Cardiac fibroblast (primary cell): ENCODE measurements at places on chromosomes 2 and 18.

- peak; percentile 88 for DNase-seq
Measured at GRCh38 chr2:193837111-193837738, 1642.5 kb upstream of the TMEFF2 start.

- DNase-seq = no peak
Measured at GRCh38 chr2:68768461-68768860, 33.9 kb downstream of the ARHGAP25 start.

GRCh38 chr2:1750933-1751766 is 6.8 kb upstream of the PXDN start:
- DNase-seq = peak; percentile 89

DNA sequence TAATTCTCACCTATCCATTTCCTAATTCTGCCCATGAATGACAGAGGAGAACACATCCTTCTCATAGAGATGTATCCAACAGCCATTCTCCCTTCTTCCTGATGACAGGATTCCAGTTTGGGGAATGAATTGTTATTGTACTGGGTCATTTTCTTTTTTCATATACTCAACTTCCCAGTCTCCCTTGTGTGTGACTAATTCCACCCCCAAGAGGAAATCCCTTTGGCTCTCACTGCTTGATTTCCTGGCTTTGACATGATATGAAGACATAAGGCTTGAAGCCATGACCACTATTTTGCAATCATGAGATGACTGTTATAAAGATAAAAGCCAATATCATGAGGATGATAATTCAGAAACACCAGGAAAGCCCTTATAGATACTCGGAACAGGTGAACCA is 384.7 kb upstream of the ACVR2A start:
- DNase-seq = peak; percentile 72

DNA sequence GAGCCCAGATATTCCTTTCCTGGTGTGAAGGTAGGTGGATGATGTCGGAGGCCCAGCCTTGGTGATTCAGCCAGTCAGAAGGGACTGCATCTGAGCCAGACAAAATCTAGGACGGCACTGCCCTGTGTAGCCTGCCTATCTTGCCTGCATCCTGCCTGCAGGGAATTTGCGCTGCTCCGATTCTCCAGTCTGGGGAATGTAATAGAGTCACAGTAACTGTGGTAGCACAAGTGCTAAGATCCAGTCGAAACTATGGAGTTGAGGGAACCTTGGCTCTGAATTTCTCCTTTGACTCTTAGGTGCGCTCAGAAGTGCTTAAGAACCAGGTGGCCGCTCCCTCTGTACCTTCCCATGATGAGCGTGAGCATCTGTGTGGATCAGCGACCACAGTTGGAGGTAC is 15.9 kb downstream of the IL36B start:
- no peak for DNase-seq

GRCh38 chr18:7603259-7604000 is 36.3 kb downstream of the PTPRM start:
- DNase-seq = no peak

- DNase-seq = no peak
Measured at GRCh38 chr18:44840058-44840790, 159.5 kb downstream of the SETBP1 start.

- DNase-seq = no peak
Measured at GRCh38 chr2:82340578-82341053, 2036.1 kb upstream of the LRRTM1 start.

DNA sequence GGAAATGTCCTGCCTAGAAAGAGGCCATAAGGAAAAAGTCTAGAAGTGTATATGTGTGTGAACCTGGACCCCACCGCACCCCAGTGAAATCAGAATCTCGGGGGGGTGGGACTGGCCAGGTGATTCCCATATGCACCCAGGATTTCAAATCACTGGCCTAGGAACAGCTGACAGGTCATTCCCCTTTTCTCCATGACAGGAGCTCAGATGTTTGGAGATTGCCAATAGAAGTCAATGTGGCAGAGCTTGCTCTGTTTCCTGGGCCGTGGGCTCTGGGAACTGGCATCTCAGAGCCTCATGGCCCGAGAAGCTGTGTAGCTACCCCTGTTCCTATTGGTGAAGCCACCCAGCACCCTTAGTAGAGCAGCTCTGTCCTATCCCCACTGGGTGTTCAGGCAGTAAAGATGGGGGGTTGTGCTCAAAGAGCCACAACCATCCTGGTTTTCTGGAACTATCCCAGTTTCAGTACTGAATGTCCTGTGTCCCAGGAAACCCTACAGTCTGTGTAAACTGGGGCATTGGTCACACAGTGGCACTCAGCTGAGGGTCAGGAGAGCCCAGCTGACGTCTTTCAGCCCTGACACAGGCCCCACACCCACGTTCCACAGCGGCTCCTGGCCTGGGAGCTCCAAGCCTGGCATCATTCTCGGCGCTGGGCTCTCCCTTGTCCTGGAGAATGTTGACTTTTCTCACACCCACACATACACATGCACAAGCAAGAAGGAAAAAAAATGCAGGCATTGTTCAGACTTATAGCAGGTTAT is 18.9 kb downstream of the GNLY start:
- peak; percentile 65 for DNase-seq

GRCh38 chr2:104523921-104524320 is 330.0 kb upstream of the POU3F3 start:
- DNase-seq = no peak

DNA sequence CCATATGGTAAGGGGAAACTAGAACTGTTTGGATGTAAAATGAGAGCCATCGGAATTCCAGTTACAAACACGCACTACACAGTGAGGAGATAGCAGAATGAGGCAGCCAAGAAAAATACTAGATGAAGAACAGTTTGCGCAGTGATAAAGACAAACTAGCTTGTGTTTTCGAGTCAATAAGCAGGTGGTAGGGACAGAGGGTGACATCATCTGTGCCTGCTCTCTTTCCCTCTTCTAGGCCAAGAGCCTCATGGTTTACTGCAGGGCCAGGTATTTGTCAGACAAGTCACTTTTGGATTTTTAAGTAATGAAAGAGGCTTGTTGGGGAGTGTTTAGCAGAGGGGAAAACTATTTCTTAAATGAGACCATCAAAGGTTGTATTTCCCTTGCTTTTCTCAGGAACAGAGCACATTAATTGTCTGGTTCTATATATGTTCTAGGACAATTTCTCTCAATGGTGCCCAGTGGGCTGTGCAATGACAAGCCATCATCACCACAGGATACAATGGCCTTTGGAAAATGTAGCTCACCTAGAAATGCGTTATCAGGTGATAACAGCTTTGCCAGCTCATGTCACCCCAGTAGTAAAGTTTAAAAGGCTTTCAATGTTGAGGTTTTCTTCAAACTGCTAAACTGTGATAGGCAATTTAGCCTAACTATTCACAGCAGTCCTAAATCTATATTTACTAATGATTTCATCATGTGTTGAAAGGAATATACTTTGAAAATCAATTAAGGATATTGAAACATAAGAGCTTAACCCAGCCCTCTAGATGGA is 1210.3 kb upstream of the ZEB2 start:
- no peak for DNase-seq

DNA sequence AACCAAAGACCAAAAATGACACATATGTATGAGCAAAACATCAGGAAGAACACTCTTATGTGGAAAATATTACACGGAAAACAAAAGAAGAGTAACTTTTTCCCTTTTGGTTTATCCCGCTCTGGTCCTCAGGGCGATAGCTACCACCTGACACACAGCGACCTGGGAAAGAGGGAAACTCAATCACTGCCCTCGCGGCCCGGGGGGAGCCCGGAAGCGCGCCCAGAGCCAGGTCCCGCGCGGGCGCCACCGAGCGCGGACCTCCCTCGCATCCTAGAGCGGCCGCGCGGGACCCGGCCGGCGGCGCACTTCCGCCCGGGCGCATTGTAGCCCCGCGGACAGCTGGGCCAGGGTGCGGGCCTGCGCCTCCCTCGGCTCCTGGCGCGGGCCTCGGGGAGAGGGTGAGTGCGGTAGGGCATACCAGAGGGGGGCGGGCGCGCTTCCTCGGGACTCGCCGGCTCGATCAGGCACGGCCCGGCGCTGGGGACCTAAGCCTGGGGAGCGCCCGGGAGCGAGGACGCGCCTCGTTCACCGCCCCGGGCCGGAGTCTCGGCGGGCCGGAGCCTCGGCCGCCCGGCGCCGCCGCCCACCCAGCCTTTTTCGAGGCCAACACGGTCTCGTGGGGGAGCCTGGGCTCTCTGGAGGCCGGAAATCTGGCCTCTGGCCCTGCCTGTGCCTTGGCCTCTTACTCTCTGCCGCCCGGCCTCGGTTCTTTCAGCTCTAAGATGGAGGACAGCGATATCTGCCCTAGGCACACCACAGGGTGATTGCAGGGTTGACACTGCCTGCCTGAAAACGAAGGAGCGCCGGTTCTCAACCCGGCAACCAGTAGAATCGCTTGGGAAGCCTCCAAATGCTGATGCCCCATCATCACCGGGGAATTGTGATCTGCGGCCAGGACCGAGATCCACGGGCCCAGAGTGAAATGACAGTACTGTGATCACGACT is at the start of gene ELAC1:
Gene ELAC1, plus strand, starts transcription at position 327 of the 948 bp plus-strand sequence. CDS start 6,365 bp downstream, outside the sequence.
- DNase-seq = peak; percentile 75

DNA sequence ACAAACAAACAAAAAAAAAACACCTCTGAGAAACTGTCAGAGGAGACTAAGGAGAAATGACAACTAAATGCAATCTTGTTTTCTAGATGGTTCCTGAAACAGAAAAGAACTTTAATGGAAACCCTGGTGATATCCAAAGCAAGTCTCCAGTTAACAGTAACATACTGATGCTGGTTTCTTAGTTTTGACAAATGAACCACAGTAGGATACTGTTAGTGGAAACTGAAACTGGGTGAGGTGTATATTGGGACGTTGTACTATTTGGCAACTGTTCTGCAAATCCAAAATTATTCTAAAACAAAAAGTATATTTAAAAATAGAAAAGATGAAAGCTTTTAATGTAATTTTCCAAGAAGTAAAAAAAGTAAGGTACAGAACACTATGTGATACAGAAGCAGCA is 11.4 kb downstream of the SESTD1 start:
- no peak for DNase-seq

- DNase-seq = no peak
Measured at GRCh38 chr2:118103951-118104940, 16.0 kb downstream of the INSIG2 start.

- DNase-seq = no peak
Measured at GRCh38 chr2:10235909-10236550, 66.7 kb upstream of the HPCAL1 start.

DNA sequence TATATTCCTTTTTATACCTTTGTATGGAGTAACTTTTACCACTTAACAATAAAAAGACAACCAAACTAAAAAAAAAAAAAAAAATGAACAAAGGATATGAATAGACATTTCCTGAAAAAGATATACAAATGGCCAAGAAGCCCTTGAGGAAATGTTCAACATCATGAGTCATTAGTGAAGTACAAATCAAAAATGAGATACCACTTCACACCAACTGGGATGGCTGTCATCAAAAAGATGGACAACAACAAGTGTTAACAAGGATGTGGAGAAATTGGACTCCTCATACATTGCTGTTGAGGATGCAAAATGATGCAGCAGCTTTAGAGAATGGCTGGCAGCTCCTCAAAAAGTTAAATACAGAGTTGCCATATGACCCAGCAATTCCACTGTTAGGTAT is 22.6 kb upstream of the SCYGR2 start:
- peak; percentile 26 for DNase-seq

GRCh38 chr2:134406736-134407135 is 152.9 kb downstream of the MGAT5 start:
- no peak for DNase-seq

GRCh38 chr18:9334973-9335696 is 562 bp downstream of the TWSG1 start:
- DNase-seq = peak; percentile 45

DNA sequence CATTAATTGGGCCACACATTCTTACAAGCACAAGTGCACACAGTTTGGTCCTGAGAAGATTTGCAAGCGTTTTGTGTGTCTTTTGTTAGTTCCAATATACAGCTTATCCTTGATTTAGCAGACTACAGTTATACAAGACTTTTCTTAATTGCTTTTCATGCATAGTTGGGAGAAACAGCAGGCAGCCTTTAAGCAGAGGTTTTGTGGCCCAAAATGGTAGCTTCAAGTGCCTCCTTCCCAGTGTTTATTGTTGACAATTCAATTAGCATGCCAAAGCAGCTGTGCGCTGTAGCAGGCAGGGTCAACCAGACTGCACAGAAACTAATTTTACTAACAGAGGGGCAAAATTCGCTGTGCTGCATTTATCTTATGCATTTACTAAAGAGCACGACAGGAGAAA is 47.5 kb downstream of the FRZB start:
- DNase-seq = no peak

DNA sequence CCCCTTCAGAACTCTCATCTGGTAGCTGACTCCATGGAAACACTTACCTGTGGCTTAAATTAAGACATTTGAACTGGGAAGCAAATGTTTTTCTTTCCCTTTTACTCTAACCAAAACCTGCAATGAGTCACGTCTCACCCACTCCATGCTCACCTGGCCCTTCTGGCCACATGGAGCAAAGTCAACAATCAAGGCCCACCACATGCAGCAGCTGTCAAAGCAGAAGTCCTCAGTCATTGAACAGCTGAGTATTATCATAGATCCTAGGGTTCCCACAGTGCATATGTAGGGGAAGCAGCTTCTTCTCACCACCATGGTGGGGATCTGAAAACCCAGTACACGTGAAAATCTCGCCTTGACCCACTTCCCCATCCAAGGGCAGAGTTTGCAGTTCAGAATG is 12.3 kb upstream of the MEP1B start:
- no peak for DNase-seq

DNA sequence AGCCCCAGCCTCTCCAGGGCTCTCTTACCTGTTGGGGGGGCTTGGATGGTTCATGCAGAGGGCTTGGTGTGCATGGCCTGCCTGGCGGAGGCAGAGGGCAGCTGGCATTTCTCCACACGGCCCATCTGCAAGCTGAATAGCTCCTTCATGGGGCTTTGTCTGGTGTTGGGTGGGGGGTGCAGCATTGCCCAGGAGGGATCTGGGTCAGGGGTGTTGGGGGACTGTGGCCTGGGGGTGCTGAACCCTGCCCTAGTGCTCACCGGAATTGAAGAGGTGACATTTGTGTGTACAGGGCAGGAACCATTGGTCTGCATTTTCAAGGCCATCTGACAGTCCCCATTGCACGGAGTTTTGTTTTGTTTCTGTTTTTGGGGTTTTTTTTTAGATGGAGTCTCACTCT is 58.8 kb upstream of the HAAO start:
- no peak for DNase-seq

DNA sequence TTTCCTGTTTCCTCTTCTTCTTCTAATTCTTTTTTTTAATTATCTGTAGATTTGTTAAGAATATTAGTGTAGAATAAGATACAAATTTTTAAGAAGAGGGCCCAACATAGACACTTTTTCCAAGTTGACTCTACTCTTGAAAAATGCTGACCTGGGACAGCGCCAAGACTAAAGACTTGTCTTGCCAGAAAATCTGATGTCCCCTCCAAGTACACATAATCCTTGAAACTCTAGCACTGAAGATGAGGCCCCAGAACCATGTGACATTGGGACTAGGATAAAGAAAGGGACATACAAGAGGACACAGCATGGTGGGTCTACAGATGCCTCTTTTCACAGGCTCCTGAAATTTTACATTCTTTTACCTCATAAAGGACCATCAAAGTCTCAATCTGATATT is 271.6 kb upstream of the SESTD1 start:
- DNase-seq = peak; percentile 6

DNA sequence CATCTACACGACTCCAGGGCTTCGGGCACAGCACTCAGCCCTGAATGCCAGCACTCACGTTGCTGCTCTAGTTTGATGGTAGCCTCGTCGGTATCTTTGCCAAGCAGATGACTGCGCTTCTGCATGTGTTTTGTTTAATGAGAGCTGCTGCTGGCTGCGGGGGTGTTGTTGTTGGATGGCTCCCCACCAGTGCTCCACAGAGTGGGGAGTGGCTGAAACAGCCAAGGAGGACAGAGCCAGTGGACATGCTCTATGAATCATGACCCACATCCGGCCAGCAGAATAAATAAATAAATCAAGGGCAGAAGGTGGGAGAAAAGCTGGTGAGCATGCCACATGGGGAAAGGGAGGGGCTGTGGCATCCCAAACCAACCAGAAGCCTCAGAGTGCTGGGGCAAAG is 131.2 kb upstream of the SOX11 start:
- peak; percentile 2 for DNase-seq
